ENCODE measurements at places on chromosomes 11 and 22.

- DNase-seq, result no peak
These were observed 21.5 kb downstream of the LRRC32 start for GRCh38 chr11:76649011-76649410.

GRCh38 chr11:101390539-101390938 lies 193.3 kb downstream of the TRPC6 start:
- no peak for DNase-seq

DNA sequence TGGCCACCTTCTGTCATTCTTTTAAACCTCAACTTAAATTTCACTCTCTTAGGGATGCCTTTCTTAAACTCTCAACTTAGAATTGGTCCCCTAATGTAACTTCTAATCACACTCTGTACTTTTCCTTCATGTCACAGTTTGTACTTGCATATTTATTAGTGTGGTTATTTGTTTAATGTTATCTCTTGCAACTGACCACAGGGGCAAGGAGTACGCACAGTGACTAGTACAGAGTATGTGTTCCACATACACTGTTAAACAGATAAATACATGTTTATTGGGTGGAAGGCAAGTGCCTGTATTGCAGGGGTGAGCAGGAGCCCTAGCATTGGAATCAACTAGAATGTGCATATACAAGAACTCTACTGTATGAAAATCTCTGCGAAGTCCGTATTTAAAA lies 554.0 kb downstream of the INSC start:
- DNase-seq, result no peak

DNA sequence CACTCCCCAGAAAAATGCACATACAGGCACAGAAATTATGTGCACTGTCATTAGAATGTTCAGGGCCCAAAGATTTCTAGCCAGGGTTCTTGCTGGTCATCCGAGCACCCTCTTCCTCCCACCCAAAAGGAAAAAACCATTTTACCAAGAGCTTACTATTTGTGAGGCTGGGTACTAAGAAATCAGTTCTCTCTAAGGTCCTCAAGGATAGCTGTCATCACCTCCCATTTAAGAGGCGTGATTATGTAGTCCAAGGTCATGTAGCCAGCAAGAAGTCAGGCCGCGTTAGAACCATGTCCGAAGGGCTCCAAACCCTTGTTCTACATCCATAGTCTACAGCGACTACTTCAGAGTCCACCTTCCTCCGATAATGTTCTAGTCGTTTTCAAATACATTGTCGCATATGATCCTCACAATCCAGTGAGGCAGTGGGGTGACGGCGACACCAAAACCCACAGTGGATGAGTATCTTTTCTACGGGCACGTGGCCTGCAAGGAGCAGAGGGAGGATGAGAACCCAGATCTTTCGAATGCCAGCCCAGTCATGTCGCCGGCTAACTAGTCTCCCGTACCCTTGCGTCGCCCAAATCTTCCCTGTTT lies 634 bp downstream of the TIMM8B start:
- peak; percentile 21 for DNase-seq

DNA sequence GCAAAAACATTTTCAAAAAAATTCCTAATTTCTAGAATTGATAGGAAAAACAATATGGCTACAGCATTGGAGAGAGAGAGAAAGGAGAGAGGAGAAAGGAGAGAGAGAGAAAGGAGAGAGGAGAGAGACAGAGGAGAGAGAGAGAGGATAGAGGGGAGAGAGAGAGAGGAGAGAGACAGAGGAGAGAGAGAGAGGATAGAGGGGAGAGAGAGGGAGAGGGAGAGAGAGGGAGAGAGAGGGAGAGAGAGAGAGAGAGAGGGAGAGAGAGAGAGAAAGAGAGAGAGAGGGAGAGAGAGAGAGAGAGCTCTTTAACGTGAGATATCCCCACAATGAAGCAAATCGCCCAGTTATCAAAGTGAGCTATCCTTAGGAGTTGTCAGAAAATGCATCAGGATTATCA lies 737 bp upstream of the TYR start:
- DNase-seq, result no peak
